Activated naive CD4-positive, alpha-beta T cell treated with anti-CD3 and anti-CD28 coated beads, Interleukin-2, amount 10 ng/mL, durations not matched to agents 7 days and 5 days (primary cell): ENCODE measurements at places on chromosomes 16 and 17.

- H3K4me1 ChIP-seq = no peaks in the 10 kb centered on the region
- H3K27me3 ChIP-seq = no peaks in the 10 kb centered on the region
- H3K36me3 ChIP-seq = no peaks in the 10 kb centered on the region
- no peak overlapping the region for H3K4me3 ChIP-seq
Measured at GRCh38 chr16:64983963-64984362, 137.9 kb downstream of the CDH11 start.

GRCh38 chr17:40533896-40534295 lies 31.4 kb downstream of the CCR7 start:
- H3K4me1 ChIP-seq = peaks cover 96% of the 10 kb centered on the region
- peaks cover 19% of the 10 kb centered on the region for H3K36me3 ChIP-seq
- peak overlapping the region; percentile 95 for H3K27ac ChIP-seq
- DNase-seq = no peak
- peak overlapping the region; percentile 59 for H3K4me3 ChIP-seq

- H3K36me3 ChIP-seq = peaks cover 12% of the 10 kb centered on the region
- peaks cover 20% of the 10 kb centered on the region for H3K27me3 ChIP-seq
- H3K4me1 ChIP-seq = no peaks in the 10 kb centered on the region
- H3K27ac ChIP-seq = no peak overlapping the region
- no peak overlapping the region for H3K4me3 ChIP-seq
Measured at GRCh38 chr17:50689251-50689650, 18.5 kb downstream of the ANKRD40 start.

GRCh38 chr16:53899431-53899830 lies 195.5 kb downstream of the FTO start:
- H3K27me3 ChIP-seq = no peaks in the 10 kb centered on the region
- no peak overlapping the region for H3K4me3 ChIP-seq
- peaks cover 8% of the 10 kb centered on the region for H3K4me1 ChIP-seq

DNA sequence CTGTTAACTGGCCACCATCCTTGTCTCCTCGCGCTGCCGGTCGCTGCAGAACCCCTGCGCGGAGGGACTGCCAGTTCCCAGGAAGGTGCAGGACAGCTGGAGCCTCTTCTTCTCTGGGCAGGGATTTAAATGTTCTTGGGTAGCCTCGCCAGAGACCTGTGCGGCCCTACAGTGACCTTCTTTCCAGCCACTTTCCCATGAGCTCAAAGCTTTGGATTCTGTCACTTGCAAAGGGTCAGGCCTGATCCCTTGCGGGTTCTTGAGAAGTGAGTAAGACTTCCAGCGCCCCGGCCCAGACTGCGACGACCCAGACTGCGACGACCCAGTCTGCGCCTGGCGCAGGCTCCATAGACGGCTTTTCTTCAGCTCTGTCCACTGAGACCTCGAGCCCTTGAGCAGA lies 1.4 kb upstream of the SLFN5 start:
- peaks cover 4% of the 10 kb centered on the region for H3K27me3 ChIP-seq
- peak overlapping the region; percentile 91 for H3K4me3 ChIP-seq
- H3K27ac ChIP-seq = peak overlapping the region; percentile 99
- peak; percentile 53 for DNase-seq
- H3K36me3 ChIP-seq = peaks cover 73% of the 10 kb centered on the region
- peaks cover 60% of the 10 kb centered on the region for H3K4me1 ChIP-seq

- peak overlapping the region; percentile 81 for H3K4me3 ChIP-seq
- DNase-seq = no peak
- peak overlapping the region; percentile 90 for H3K27ac ChIP-seq
Measured at GRCh38 chr17:39057701-39058206, 90.6 kb upstream of the FBXO47 start.

- H3K27ac ChIP-seq = no peak overlapping the region
- peaks cover 6% of the 10 kb centered on the region for H3K27me3 ChIP-seq
- H3K4me3 ChIP-seq = no peak overlapping the region
- H3K36me3 ChIP-seq = no peaks in the 10 kb centered on the region
- no peak for DNase-seq
- H3K4me1 ChIP-seq = no peaks in the 10 kb centered on the region
Measured at GRCh38 chr16:25828510-25828909, 136.8 kb downstream of the HS3ST4 start.

GRCh38 chr16:85863384-85863774 lies 35.6 kb upstream of the IRF8 start:
- DNase-seq = no peak
- peaks cover 2% of the 10 kb centered on the region for H3K4me1 ChIP-seq
- H3K4me3 ChIP-seq = no peak overlapping the region
- no peaks in the 10 kb centered on the region for H3K36me3 ChIP-seq
- peaks cover 16% of the 10 kb centered on the region for H3K27me3 ChIP-seq

DNA sequence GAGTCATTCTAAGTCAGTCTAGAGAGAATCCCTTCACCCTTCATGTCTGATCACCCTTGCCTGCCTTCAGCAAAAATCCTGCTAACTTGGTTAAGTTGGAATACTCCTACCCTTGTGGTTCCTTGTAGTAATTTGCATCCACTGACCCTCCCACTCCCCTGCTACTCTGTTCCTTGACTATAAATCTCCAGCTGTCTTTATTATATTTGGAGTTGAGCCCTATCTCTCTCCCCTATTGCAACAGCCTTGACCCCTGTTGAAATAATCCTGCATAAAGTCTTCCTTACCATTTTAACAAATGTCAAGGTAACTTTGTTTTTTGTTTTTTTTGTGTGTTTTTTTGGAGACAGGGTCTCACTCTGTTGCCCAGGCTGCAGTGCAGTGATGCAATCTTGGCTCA lies 590.1 kb downstream of the WWOX start:
- no peak overlapping the region for H3K27ac ChIP-seq
- no peaks in the 10 kb centered on the region for H3K27me3 ChIP-seq
- H3K4me3 ChIP-seq = no peak overlapping the region

- H3K4me3 ChIP-seq = no peak overlapping the region
- H3K36me3 ChIP-seq = no peaks in the 10 kb centered on the region
- DNase-seq = no peak
- no peaks in the 10 kb centered on the region for H3K4me1 ChIP-seq
Measured at GRCh38 chr17:66830451-66830850, 4.5 kb upstream of the CACNG5 start.

- no peaks in the 10 kb centered on the region for H3K27me3 ChIP-seq
- H3K27ac ChIP-seq = no peak overlapping the region
- H3K36me3 ChIP-seq = no peaks in the 10 kb centered on the region
- H3K4me1 ChIP-seq = no peaks in the 10 kb centered on the region
- H3K4me3 ChIP-seq = no peak overlapping the region
Measured at GRCh38 chr17:61354895-61355874, 44.5 kb upstream of the TBX2 start.

DNA sequence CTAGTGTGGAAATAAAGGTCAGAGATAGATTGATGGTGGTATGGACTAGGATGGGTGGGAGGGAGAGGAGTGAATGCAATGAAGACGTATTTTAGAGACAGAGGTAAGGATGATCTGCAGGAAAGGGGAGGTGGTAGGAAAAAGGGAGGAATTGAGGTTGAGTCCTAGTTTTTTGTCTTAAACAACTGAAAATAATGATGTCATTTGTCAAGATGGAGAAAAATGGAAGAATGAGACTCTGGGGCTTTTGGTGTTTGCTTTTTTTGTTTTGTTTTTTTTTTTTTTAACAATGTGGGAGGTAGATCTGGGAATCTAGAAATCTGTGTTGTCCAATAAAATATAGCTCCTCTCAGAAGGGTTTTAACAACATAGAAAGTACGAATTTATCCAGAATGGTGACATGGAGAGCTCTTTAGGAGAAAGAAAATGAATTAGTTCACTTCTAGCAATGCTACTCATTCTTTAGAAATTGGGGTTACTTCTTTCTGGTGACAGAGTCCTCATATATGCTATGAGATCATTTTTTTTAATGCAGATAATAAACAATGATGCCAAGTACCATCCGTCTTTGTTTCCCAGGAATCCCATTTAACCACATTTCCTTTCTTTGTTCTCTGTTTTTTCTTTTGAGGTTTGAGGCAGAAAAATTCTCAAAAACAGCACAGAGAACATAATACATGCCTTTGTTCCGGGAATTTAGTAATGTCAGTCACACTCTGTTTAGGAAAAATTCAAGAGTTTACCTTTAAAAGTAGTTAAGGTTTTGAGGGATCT lies 225.3 kb upstream of the COX10 start:
- no peak overlapping the region for H3K4me3 ChIP-seq
- H3K27ac ChIP-seq = no peak overlapping the region
- no peaks in the 10 kb centered on the region for H3K4me1 ChIP-seq
- H3K27me3 ChIP-seq = no peaks in the 10 kb centered on the region
- no peaks in the 10 kb centered on the region for H3K36me3 ChIP-seq

DNA sequence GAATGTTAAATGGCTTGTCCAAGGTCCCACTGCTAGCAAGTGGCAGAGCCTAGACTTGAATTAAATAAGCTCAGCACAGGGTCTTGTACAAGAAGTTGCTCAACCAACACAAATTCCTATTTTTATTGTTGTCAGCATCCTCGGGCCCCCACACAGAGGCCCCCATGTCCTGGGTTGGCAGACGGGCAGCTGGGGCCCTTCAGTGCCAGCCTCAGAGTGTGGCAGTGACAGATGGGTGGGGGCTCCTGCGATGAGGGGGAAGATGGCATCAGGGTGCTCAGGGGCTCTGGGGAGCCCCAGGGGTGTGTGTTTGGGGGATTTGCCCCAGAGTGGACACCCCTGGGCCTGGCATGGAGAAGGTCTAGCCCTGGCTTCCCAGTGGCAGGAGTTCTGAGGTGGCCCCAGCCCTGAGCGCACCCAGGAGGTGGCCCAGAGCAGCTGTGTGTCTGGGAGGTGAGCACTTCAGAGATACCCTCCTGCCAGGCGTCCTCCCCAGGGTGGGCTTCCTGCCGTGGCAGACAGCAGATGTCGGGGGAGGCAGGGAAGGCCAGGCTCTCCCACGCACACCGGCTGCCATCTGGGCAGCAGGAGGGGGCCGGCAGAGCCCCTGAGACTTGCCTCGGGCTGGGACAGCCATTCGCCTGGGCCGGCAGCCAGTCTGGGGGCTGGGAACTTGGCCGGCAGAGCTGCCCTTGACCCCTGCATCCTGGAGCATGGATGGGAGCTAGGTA lies 150.8 kb downstream of the C16orf78 start:
- no peak for DNase-seq
- H3K27ac ChIP-seq = no peak overlapping the region
- peaks cover 22% of the 10 kb centered on the region for H3K4me1 ChIP-seq
